A172 (cell line): ENCODE measurements at places on chromosomes 6 and 20. TPM values are rescaled to one million over a fixed set of nuclear protein-coding genes. Genes with fewer than 3 reads are reported as not detected.
A peak's percentile ranks its signal among the peaks of the same experiment; 100 is the strongest.

- DNase-seq: peak; percentile 73
These were observed 110.2 kb upstream of the ZNF184 start for GRCh38 chr6:27582928-27583725.

GRCh38 chr6:51768087-51768486 lies 319.3 kb downstream of the PKHD1 start:
- DNase-seq: no peak

DNA sequence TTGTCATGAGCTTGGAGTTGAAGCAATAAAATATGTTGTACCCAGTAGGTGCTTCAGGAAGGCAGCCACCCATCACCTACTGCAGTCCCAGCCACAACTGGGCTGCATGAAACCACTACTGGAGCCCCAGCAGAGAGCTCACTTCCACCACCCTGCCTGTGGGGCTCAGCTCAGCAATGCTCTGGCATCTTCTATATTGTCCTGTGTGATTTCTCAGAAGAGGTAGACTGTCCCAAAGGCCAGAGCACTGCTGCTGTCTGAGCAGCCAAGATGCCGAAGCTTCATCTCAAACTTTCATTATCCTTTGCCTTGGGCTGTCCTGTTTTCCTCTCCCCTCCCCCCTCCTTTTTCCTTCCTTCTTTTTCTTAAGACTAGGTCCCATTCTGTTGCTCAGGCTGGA lies 126.9 kb downstream of the DHX35 start:
- DNase-seq: no peak

- DNase-seq: no peak
These were observed 16.4 kb downstream of the RNF217 start for GRCh38 chr6:124978451-124979293.

DNA sequence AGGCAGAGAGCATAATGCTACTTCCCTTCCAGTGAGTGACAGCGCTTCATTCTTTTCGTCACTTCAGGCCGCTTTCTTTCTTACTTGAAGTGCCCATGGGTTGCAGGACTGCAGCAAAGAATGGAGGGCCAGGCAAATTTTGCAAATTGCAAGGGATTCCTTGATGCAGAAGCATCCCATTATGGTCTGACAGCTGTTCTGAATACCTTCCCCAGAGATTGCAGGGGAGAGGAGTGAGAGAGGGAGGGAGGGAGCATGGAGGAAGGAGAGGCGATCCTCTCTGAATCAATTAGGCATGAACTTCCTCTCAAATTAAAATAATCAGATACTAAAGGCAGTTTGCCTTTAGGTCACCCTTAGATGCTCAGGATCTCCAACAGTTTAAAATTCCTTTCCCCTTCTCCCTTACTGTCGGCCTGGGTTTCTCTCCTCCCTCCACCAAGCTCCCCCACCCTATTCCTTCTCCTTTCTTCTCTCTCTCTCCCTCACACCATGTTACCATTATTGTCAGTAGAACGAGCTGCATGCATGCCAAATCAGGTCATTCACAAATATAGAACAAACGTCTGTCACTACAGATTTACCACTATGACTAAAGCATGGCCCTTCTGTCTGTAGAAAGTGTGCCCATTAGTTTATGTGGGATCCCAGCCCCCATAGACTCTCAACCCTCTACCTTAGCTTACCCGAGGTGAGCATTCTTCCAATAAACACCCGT lies 289.2 kb downstream of the CD83 start:
- DNase-seq: no peak

- no peak for DNase-seq
These were observed 325.5 kb downstream of the RNGTT start for GRCh38 chr6:88637761-88638545.

LCA5 gene
- 1.7 and 2.1 TPM in 2 replicates for total RNA-seq

OGFR gene
- 66.0 and 90.7 TPM in 2 replicates for total RNA-seq

C20orf141 gene
- not detected in 2 replicates for total RNA-seq

DNA sequence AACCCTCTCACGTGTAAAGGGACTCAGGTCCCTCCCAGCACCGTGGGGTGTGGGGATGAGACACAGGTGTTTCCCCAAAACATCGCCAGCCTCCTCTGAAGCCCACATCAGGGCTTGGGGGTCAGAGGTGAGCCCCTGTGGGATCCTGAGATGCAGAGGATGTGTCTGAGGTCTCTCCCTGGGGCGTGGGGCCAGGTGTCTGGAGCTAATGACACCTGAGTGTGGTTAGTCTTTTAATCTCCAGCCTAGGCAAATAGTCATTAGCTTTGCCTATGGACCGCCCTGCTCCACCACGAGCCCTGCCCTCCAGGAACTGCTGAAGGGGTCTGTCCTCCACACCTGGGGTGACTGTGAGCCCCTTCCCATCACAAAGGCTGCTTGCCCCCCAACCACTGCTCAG lies 1.7 kb downstream of the SRMS start:
- DNase-seq: no peak

- DNase-seq: no peak
These were observed 117.6 kb downstream of the HIVEP2 start for GRCh38 chr6:142827369-142827768.

- DNase-seq: no peak
These were observed 131.2 kb upstream of the BTN3A2 start for GRCh38 chr6:26233649-26234420.

- no peak for DNase-seq
These were observed 16.1 kb upstream of the RIPOR2 start for GRCh38 chr6:24951811-24952299.

CGA gene
- total RNA-seq: not detected in 2 replicates

DNA sequence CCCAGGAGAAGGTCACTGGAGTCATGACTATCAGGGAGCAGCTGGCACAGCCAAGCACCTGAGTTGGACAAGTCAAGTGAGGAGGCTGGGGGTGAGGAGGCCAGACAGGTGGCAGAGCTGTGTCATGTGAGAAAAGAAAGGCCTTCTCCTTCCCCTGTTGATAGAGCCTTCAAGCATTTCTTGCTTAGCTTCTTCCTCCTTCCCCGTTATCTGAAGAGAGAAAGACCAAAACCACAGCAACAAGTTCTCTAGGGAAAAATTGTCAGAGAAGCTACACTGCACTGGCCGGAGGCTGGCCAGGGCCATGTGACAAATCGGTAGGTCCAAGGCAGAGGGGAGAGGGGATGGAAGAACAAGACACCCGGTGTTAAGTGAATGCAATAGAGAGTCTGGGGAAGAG lies 202.1 kb upstream of the PRDM1 start:
- no peak for DNase-seq

HLA-F gene
- 8.2 and 13.3 TPM in 2 replicates for total RNA-seq

GRCh38 chr6:85679445-85680123 lies 36.9 kb upstream of the SYNCRIP start:
- no peak for DNase-seq

DNA sequence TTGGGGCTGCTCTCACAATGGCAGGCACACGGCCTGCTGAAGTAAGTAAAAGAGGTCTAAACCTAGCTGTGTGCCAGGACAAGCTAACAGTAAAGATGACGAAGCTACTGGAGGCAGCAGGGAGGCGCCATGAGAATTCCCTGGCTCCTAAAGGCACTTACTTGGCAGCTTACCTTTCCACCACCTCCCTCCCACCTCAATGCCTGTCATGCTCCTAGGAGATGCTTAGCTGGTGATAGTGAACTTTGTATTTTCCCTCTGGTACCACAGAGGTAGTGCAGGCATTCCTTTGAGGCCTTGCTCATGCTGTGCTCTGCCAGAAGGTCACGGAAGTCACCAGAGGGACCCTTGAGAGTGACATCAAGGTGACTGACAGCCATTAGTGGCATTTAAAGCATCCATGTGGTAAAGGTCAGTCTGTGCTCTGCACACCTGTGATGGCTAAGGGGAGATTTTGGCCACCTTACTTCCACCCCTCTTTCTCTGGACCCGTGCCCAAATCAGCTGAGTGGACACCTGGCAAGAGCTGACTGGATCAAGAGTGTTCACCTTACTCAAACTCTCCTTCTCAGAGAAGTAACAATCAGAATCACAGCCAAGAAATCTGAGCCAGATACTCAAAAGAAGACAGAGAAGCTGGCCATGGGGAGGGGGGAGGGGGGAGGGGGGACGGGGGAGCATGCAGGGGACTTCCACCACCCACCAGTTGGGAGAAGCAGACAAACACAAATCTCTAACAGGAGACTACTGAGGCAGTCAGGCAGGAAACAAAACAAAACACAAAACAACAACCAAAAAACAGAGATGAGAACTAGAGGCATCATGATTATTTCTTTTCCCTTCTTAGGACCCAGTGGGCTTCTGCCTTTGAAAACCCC lies 2.9 kb downstream of the FKBP1A start:
- no peak for DNase-seq

NOL7 gene
- total RNA-seq: 134 and 164 TPM in 2 replicates

DNA sequence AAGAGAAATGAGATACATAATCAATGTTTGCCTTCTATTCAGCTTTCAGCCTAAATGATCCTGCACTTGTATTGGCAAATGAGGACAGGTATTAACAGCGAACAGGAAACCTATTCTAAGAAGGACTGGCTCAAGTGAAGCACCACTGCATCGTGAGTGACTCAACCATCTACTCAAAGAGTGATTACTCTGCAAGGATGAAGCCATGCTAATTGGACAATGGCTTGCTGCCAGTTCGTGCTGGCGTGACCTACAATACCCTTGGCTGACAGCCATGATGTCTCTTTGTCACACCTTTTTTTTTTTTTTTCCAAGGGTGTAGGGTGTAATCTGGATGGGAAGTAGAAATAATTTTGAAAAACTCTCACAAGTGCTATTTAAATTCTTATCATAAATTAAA lies 104.9 kb downstream of the GJA10 start:
- peak; percentile 69 for DNase-seq

GRCh38 chr20:50022676-50023075 lies 39.9 kb downstream of the SNAI1 start:
- DNase-seq: no peak

- no peak for DNase-seq
These were observed 156.5 kb downstream of the TTLL2 start for GRCh38 chr6:167481307-167481926.

DNA sequence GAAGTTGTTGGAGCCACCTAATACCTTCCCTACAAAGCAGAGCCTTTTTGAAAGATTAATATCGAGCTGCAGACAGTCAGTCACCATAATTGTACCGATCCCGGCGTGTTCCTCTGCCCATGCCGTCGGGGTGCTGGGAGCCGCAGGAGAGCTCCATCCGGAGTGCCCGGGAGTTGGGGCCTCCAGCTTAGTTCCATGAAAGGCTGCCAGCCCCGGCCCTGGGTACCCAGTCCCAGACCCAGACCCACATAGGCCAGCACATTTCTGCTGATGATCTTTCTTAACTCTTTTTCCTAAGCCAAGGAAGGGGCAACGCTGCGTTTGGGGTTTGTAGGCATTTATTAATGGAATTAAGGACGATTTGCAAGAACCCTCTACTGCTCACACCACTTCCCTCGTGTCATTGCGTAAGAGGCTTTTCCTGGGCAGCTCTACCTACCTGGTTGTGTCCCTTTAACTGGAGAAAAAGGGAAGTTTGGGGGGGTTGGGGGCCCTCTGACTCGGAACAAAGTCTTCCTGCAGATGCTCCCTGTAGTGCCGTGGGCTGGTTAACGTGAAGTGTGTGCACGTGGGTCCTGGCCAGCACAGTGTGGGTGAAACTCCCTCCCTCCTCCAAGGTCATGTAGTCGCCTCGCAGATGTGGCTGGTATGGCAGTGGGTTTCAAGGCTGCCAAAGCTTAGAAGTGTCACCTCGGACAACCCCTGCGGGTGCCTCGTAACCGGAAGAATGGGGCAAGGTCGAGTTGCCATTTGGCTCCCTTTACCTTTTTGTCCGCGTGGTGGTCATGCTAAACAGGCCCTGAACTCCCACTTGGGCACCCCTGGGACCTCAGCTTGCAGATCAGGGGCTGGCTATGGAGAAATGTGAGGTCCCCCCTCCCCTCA lies 54.3 kb upstream of the APCDD1L start:
- no peak for DNase-seq

- DNase-seq: no peak
These were observed 246.2 kb downstream of the FOXC1 start for GRCh38 chr6:1855890-1856289.

ERVFRD-1 gene
- total RNA-seq: not detected in 2 replicates

RSPH4A gene
- not detected in 2 replicates for total RNA-seq

MRAP2 gene
- 0.86 and 1.1 TPM in 2 replicates for total RNA-seq

GRCh38 chr20:37971561-37972127 lies 61.6 kb downstream of the TTI1 start:
- no peak for DNase-seq

PNLDC1 gene
- total RNA-seq: not detected in 2 replicates

GRCh38 chr6:168270274-168271172 lies 49.1 kb downstream of the DACT2 start:
- DNase-seq: no peak

PTPRT gene
- total RNA-seq: not detected in 2 replicates

CASS4 gene
- total RNA-seq: not detected in 2 replicates

MAP3K7 gene
- 26.3 and 30.0 TPM in 2 replicates for total RNA-seq

EPHA7 gene
- not detected in 2 replicates for total RNA-seq

MYBL2 gene
- 77.7 and 80.8 TPM in 2 replicates for total RNA-seq

DNA sequence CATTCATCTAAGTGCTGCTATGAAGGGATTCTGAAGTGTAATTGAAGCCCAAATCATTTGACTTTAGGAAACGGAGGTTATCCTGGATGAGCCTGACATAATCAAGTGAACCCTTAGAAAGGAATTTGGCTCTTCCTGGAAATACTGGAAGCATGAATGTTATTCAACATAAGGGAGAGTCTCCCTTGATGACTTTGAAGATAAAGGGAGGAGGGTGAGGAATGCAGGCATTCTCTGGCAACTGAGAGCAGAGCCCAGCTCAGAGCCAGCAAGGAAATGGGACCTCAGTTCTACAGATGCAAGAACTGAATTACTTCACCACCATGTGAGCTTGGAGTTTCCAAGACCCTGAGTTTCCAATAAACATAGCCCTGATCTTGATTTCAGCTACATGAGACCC lies 168.2 kb downstream of the DLL1 start:
- no peak for DNase-seq

DNA sequence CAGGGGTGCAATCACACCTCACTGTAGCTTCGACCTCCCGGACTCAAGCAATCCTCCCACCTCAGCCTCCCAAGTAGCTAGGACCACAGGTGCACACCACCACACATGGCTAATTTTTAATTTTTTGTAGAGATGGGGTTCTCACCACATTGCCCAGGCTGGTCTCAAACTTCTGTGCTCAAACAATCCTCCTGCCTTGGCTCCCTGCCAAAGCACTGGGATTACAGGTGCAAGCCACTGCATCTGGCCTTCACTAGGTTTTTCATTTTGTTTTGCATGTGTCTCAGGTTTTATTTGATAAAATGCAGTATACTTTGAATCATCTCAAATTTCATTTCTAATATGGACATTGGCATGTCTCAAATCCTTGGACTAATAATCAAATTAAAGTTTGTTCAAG lies 98.7 kb downstream of the SLC16A10 start:
- no peak for DNase-seq

DNA sequence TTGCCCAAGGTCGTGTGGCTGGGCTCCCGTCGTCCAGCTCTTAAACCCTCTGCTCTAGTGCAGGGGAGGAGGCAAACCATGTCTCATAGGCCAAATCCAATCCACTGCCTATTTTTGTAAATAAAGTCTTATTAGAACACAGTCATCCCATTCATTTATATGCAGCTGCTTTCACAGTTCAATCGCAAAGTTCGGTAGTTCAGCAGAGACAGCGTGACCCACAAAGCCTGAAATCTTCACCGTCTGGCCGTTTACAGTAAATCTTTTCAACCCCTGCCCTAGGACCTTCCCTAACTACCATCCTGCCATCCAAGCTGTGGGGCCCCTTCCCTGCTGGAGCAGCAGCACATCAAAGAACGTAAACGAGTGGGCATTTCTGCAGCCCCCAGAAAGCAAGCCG lies 65.9 kb downstream of the EYA2 start:
- DNase-seq: no peak

- DNase-seq: no peak
These were observed 61.1 kb downstream of the TMEM170B start for GRCh38 chr6:11598687-11599086.
